Stimulated activated CD4-positive, alpha-beta T cell treated with anti-CD3 and anti-CD28 coated beads, Interleukin-4, amount 100 ng/mL, for 4 hours (primary cell): ENCODE measurements at places on chromosomes 1 and 21.

DNA sequence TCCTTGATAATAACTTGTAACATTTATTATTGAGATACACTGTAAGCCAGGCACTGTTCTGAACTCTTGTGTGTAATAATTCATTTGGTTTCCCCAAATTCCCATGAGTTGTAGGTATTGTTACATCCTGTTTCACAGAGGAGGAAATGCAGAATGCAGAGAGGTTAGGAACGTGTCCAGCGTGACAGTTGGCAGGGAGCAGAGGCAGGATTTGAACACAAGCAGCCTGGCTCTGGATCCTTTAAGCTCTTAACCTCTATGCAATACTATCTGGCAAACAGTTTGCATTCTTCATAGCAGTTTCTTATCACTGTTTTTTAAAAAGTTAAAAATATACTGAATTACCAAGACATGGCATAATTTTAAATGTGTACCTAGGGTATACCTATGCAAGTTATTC lies 30.5 kb downstream of the EEIG2 start:
- no peak for DNase-seq

- no peak for DNase-seq
These were observed 99.0 kb downstream of the RYR2 start for GRCh38 chr1:237140986-237141385.

DNA sequence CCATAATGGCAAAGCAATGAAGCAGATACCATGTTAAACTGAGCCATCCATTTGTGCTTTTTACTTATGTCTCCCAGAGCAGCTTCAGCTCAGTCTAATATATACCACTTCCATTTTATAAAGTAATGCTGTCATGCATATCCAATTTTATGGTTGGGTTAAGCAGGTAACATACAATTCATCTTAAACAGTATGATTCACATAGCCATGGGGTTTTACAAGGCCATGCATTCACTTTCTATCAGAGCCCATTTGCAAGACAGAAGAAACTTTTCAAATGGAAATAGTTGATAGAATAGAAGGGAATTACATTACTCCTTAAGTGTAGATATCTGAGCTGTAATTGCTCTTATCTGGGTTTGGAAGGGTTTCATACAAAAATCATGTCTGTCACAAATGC lies 580.5 kb upstream of the CXADR start:
- no peak for DNase-seq

DNA sequence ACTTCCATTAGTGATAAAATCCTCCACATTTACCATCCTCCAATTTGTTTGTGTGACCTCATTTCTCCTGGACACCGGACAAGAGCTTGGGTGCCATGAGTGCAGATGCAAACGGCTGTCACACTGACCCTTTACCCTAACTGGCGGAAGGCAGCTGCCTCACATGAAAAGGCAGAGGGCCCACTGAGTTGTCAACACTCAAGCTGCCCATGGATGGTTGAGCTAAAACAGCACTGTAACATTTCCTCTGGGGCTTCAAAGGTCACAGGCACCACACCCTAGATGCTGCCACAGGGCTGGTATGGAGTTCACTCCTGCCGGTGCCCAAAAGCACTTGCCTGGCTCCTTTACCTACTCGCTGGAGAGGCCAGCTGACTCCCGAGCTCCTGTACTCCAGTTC lies 653.4 kb downstream of the KCNT2 start:
- no peak for DNase-seq

- DNase-seq, result no peak
These were observed 93.0 kb upstream of the DUSP10 start for GRCh38 chr1:221834698-221835513.

DNA sequence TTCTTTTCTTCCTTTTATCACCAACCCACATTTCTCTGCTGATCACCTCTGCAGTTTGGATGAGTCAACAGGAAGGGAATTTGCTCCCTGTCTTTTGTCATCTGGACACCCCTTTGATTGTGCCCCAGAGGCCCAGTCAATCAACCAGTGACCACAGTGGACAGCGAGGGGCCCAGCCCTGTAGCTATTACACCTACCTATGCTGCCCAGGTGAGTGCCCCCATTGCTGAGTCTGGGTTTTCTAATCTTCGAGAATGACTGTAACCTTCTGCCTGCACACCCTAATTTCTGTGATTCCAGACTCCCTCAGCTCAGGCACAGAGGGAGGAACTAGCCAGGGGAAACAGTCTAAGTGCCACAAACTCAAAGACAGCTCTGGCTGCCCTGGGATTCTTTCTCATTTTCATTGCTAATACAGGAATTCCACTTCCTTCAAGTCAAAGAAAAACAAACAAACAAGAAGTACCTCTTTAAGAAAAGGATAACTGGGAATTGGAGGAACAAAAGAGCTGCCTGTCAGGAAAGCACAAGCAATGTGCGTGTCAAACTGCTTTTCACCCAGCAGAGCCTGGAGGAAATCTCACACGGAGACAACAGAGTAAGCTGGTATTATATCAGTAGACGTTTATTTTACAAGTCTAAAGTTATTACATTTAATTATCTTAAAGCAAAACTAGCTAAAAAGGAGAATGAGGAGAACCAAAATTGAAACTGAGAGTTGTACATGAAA lies 311.1 kb downstream of the AJAP1 start:
- DNase-seq, result no peak

GRCh38 chr1:33169290-33170055 lies 12.4 kb downstream of the TRIM62 start:
- DNase-seq, result no peak

- no peak for DNase-seq
These were observed 36.7 kb downstream of the FMN2 start for GRCh38 chr1:240128366-240128765.

GRCh38 chr1:38581396-38581795 lies 278.2 kb downstream of the RRAGC start:
- no peak for DNase-seq

- DNase-seq, result no peak
These were observed 127.5 kb upstream of the CHODL start for GRCh38 chr21:18117176-18117575.

DNA sequence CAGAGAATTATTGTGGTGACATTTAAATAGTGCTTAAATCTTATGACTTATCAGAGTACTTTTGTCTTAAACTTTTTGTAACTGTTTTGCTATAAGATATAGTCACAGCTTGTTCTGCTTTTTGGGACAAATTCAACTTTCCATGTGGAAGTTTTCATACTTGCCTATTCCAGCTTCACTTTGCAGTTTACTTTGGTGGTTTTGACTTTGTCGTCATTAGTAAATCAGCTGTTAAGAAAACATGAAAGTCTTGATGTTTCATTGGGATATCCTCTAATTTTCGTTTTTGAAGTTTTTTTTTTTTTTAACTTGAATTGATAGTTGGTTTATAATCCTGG lies 31.3 kb downstream of the SDCCAG8 start:
- no peak for DNase-seq

- DNase-seq, result no peak
These were observed 3.2 kb downstream of the LAD1 start for GRCh38 chr1:201395936-201396335.

DNA sequence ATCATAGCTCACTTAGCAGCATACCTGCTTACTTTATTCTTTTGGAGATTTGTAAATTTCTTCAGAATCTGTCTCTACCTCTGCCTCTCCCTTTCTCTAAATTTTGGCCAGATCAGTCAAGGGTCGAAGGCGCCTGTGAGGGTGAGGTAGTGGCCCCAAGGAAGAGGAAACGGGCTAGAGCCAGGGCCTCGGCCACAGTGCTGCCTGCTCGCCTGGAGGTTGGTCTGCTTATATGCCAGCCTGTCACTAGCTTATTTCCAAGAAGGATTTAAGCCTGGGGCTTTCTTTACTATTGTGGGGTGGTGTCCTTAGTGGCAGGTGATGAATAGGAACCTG lies 19.6 kb downstream of the PEX14 start:
- DNase-seq, result no peak

DNA sequence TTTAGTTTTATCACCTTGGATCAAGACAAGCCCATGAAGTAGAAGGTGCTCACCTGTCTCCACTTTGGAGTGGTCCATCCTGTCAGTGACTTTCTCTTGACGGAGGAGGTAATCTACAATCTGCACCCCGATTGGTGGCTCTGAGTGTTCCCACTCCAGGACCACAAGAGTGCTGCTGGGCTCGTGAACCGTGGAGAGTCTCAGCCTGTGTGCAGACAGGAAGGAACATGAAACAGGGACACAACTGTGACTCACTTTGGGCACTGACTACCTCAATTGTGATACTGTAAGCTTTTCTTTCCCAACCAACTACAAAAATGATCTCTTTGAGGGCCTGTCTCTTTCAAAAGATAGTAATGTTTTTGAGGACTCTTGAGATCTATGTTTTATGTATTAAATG lies 280.2 kb downstream of the ASTN1 start:
- DNase-seq, result no peak

DNA sequence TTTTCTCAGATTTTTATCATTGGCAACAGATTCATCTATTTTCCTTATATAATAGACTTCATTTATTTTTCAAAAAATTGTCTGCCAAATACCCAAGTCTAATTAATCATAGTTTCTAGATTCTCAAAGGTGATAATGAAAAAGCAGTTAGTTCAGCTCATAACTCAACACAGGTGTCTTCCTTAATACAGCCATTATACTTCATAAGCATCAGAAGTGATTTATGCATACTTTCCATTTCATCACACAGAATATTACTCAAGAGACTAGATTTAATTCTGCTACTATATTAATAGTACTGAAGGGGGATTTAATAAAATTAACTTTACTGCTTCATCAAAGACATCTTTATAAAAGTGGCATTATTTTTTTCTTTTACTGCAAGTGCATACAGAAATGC lies 18.8 kb downstream of the SRSF11 start:
- no peak for DNase-seq

DNA sequence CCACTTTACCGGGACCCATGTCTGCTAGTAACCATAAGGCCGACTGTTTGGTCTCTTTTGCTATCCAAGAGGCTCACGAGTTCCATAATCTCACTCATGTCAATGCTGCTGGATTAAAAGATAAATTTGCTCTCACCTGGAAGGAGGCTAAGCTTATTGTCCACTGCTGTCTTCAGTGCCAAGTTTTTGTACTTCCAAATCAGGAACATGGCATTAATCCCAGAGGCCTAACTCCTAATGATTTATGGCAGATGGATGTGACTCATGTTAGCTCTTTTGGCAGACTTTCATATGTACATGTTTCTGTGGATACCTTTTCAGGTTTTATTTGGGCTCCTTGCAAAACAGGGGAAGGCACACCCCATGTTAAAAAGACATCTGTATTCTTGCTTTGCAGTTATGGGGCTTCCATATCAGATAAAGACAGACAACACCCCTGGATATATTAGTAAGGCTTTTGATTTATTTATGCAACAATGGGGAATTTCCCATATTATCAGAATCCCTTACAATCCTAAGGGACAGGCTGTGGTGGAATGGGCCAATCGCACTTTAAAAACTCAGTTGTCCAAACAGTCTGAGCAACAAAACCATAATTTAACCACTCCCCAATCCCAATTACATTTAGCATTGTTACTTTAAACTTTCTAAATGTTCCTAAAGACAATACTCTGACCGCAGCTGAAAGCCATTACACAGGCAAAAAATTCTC lies 162.7 kb downstream of the IER5 start:
- no peak for DNase-seq

GRCh38 chr1:6141592-6141991 lies 38.5 kb downstream of the CHD5 start:
- no peak for DNase-seq

DNA sequence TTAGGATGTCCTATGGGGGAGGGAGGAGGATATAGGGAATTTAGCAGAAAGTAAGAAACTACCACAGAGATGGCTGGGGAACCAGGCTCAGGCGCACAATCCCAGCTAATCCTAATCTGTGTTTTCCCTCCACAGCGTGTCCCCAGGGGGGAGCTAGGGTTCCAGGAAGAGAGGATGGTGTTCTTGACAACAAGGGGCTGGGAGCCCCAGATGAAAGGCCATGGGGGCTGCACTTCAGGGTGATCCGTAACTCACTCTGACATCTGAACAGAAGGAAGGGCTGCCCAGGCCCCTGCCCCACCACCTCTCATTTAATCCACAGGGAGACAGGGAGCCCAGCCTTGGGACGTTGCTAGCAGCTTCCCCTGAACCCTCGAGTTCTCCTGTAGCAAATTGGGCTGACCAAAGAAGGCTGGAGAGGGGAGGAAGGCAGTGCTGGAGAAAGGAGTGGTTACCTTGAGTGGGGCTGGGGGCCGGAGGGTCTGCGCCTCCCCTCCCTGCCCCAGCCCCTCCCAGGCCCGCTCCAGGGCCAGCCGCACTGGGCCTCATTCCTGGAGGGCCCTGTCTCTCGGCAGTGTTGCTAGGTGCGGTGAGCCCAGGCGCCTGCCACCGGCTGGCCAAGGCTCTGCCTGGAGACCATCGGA lies 131.7 kb downstream of the TMEM53 start:
- no peak for DNase-seq

- DNase-seq, result no peak
These were observed 5.0 kb downstream of the FBXO2 start for GRCh38 chr1:11649237-11649623.

DNA sequence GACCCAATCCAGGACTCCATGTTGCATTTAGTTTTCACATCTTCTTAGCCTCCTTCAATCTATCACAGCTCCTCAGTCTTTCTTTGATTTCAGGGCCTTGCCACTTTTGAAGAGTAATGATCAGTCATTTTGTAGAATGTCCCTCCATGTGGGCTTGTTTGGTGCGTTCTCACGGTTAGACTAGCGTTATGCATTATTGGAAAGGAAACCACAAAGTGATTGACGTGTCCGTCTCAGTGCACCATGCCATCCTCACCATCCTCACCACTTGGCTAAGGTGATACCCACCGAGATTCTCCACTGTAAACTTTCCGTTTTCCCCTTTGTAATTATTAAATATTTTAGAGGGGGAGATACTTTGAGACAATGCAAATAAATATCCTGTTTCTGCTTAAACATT lies 59.6 kb upstream of the OLIG2 start:
- no peak for DNase-seq

GRCh38 chr21:46437096-46437498 lies 21.6 kb upstream of the DIP2A start:
- no peak for DNase-seq

GRCh38 chr1:243841507-243841906 lies 8.5 kb downstream of the AKT3 start:
- DNase-seq, result no peak

GRCh38 chr1:230876660-230877059 lies 8.3 kb upstream of the C1orf198 start:
- DNase-seq, result no peak

- no peak for DNase-seq
These were observed 91.7 kb upstream of the DSCAM start for GRCh38 chr21:40938611-40939010.

DNA sequence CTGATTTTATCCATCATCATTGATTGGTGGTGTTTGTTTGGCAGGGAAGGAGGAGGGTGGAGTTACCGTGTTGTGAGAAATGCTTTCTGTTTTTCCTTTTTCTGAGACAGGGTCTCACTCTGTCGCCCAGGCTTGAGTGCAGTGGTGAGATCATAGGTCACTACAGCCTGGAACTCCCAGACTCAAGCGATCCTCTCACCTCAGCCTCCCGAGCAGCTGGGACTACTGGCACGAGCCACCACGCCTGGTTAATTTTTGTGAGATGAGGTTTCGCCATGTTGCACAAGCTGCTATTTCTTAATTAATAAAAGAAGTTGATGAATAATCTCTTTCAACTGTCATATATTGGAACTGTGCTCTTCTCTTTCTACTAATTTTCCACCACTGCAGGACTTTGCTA lies 44.3 kb downstream of the HUNK start:
- DNase-seq, result no peak
